Thoracic aorta (tissue), 2 donors: ENCODE measurements at places on chromosomes 16 and 17. TPM values are rescaled to one million over a fixed set of nuclear protein-coding genes. Genes with fewer than 3 reads are reported as not detected.

GRCh38 chr16:5349101-5349500 lies 251.5 kb upstream of the EEF2KMT start:
- no peak for DNase-seq

DNA sequence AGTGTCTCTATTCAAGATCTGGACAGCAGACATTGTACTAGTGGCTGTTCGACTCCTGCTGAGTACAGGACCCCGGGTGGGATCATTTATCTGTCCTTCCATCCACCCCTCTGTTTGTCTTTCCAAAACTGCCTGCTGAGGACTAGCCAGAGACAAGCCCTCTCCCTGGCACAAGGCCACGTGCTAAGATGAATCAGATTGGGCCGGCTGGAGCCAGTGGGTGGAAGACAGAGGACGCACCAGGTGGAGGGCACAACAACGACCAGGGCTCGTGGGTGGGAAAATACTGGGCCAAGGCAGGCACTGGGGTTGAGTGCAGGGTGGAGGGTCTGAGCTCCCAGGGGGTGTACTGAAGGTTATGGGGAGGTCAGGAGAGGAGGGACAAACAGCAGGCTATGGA lies 1.4 kb upstream of the CA7 start:
- DNase-seq, result no peak

RPL26 gene
- 1,884 TPM for total RNA-seq

EMP2 gene
- 110 TPM for total RNA-seq

CIBAR2 gene
- not detected for total RNA-seq

DNA sequence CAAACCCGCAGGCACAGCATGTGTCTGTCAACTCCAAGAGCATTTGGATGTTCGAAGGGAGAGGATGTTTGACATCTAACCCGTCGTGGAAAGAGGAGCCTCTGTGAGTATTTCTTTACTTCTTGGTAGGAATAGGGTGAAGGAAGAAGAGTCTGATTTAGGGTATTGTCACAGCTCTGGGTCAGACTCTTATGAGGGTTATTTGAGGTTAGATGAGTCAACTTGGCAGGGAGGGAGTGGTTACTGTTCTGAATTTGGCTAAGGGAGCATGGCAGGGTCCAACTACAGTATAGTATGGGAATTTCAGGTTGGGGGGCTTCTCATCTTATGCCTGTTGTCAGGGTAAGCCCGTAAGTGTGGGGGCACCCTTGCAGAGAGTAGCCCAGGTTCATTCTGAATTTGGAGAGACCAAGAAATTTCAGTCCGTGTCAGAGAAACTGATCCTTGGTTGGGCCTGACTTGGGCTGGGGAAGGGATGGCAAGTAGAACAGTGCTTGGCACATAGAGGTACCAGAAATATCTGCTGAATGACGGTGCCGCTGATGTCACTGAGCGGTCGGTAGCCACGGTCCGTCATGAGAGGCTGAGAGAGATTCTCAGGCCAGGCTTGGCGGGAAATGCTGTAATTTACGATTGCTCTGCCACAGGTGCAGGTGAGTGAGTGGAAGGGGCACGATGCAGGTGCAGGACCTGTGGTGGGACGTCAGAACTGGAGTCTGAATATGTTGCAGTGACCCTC lies 43.2 kb downstream of the MYH3 start:
- DNase-seq, result no peak

SYCE1L gene
- total RNA-seq, result not detected

BICDL2 gene
- total RNA-seq, result not detected

CHP2 gene
- not detected for total RNA-seq

- no peak for DNase-seq
Observed at GRCh38 chr16:75909746-75910145, 183.5 kb upstream of the CPHXL start.

- DNase-seq, result no peak
Observed at GRCh38 chr17:80698297-80698696, 153.7 kb downstream of the RPTOR start.

PROCA1 gene
- total RNA-seq, result 1.1 TPM

DNA sequence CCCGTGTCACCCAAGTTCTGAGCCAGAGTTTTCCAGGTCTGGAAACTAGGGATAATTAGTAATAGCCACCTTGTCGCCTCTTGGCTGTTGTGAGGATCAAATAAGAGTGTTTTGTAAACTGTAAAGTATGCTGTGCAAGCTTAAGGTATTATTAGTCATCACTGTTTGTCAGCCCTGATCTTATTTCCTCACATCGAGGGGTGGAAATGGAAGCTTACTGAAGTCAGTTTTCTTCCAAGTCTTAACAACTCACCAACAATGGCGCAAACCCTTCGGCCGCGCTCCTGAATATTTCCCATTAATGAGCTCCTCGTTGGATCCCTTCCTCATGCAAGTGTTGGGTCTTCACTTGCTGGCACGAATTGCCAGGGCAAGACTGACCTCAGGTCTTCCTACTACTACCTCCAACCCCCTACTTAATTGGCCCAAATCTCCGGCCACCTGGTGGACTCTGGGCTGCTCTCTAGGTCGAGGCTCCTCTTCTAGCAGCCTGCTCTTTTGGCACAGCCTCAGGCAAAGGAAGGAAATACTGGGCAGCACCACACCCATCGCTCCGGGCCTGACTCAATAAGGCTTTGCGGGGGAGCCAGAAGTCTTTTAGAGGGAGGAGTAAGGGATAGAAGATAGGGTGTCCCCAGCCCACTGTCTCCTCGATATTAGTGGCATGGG lies 885 bp upstream of the SLC35B1 start:
- DNase-seq, result no peak

- DNase-seq, result no peak
Observed at GRCh38 chr16:81626181-81626674, 152.9 kb upstream of the PLCG2 start.

KRTAP4-3 gene
- total RNA-seq, result not detected

- no peak for DNase-seq
Observed at GRCh38 chr16:19265380-19265930, 20.1 kb upstream of the CLEC19A start.

- no peak for DNase-seq
Observed at GRCh38 chr16:67449336-67449735, 18.4 kb downstream of the HSD11B2 start.

SKAP1 gene
- 2.6 TPM for total RNA-seq

TBX2 gene
- 35.2 TPM for total RNA-seq

GRCh38 chr16:27241658-27242057 lies 26.9 kb downstream of the NSMCE1 start:
- DNase-seq, result no peak
